ENCODE measurements at places on chromosomes 7 and 10. TPM values are rescaled to one million over a fixed set of nuclear protein-coding genes. Genes with fewer than 3 reads are reported as not detected.
A peak's percentile ranks its signal among the peaks of the same experiment; 100 is the strongest.

GRCh38 chr10:52347327-52347667 lies 33.2 kb downstream of the DKK1 start:
- DNase-seq = no peak

- DNase-seq = no peak
Observed at GRCh38 chr7:35727571-35727970, 32.6 kb upstream of the HERPUD2 start.

- DNase-seq = peak; percentile 53
Observed at GRCh38 chr10:69901628-69902505, 100.2 kb downstream of the COL13A1 start.

- DNase-seq = no peak
Observed at GRCh38 chr7:109964780-109965179, 1126.1 kb upstream of the LRRN3 start.

GRCh38 chr7:139588632-139589031 lies 65.1 kb downstream of the CLEC2L start:
- DNase-seq = no peak

DNA sequence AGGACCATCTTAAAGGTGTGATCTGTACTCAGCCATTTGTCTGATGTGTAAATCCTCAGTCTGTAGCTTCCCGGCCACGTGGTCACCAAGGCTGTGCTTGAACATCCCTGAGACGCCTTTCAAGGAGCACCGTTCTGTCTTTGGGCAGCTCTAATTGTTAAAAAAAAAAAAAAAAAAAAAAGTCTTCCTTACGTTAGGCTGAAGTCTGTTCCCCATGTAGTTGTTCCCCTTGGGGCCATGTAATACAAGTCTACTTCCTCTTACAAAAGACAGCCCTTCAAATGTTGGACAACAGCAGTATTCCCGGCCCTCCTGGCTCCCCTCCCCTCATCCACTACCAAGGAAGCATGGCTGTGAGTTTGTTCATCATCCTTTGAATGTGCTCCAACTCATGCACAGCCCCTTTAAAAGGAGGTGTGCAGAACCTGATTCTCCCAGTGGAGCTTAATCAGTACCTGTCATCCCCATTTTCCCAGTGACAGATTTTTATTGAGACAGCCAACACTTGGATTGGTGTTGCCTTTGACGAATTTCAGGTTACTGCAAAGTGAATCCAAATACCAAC lies 392.2 kb upstream of the GALNT17 start:
- no peak for DNase-seq

GRCh38 chr7:22610263-22610662 lies 110.3 kb upstream of the STEAP1B start:
- no peak for DNase-seq

GRCh38 chr7:1113548-1113885 lies 25.6 kb downstream of the GPER1 start:
- DNase-seq = no peak

GRCh38 chr7:19709249-19709578 lies 377 bp upstream of the POLR1F start:
- DNase-seq = no peak

DNA sequence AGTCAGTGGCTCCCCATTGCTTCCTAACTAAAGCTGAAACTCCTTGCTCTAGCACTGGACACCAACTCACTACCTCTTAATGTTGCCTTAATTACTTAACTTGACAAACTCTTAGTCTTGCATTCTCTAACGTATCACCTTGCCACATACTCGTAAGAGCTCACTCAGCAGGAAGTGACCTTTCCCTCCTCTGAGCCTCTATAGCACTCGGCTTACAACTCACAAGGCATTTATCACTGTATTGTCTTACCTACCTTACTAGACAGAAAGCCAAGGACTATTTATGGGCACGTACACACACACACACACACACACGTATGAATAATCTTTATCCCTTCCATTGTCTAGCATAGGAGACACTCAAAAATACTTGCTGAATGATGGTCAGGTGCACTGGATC lies 21.2 kb downstream of the CEP41 start:
- DNase-seq = no peak

GRCh38 chr7:81515009-81515408 lies 254.8 kb downstream of the HGF start:
- no peak for DNase-seq

- DNase-seq = peak; percentile 50
Observed at GRCh38 chr7:34928052-34928451, 109.2 kb downstream of the DPY19L1 start.

DNA sequence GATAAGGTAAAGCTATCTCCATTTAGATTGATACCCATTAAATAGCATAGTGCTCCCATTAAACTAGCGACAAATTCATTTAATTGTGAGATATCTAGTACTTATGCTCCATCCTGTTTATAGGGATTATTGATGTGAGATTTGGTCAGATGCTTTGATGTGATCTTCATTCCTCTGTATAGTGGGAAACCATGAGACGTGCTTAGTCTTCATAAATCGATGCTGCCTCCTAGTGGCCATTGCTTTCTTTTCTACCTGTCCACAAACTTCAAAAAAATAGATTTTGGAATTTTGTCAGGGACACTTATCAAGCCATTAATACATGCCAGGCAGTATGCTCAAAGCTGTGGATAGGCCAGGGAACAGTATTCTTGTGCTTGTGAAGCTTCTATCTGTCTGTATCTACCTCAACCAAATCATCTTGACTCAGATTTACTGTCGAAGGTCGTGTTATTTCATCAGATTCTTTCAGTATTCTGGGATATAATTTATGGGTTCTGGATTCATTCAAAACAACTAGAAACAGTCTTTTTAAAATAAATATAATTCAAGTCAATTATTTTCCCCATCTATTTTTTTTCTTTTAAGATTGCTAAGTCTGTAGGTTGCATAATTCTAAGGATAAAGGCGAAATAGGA lies 12.0 kb downstream of the LSM8 start:
- peak; percentile 65 for DNase-seq

- DNase-seq = no peak
Observed at GRCh38 chr10:29646960-29647461, 12.2 kb upstream of the SVIL start.

- DNase-seq = no peak
Observed at GRCh38 chr7:70408477-70408876, 723.5 kb upstream of the GALNT17 start.

DNA sequence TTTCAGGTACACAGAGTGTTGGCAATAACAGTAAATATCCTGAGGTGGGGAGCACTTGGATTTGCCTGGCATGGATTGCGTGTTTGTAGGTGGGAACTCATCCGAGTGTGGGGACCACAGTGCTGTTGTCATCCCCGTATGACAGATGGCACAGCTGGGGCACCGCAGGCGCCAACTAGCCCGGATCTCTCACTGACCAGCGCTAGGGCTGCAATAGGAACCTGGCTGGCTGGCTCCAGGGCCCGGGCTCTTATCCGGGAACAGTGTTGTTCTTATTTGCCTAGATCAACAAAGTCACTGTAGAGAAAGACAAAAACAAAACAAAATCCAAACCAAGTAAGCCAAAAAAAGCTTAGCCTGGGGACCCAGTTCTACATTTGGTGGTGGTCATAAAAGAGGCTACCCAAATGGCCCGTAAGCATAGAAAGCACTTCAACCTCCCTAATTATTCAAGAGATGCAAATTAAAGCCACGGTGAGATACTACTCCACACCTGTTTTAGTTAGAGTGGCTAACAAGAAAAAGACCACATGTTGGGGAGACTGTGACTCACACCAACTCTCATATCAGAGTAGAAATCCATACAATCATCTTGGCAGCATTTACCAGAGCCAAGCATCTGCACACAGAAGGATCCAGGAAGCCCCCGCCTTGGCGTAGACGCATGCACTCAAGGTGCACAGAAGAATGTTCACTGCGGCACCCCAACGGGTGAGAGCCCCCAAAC lies 27.2 kb upstream of the PFKFB3 start:
- DNase-seq = no peak

- DNase-seq = no peak
Observed at GRCh38 chr7:5528815-5529442, 105.3 kb upstream of the TNRC18 start.

DNA sequence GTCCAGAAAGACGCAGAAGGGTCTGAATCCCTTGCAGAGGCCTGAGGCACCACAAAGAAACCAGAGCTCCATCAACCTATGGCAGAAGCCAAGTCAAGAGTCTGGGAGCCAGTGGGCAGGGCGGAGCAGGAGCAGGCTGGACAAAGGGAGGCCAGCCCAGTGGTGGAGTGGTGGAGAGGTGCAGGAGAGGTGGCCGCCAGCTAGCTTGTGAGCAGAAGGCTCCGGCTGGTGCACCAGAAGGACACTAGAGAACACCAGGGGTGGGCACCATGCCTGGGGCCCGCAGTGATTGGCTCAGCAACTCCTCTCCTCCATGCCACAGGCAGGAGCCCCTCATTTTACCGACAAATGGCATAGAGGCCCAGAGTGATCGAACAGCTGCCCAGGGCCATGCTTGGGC lies 186.6 kb downstream of the GRID1 start:
- no peak for DNase-seq

- DNase-seq = no peak
Observed at GRCh38 chr7:104550362-104550761, 222.0 kb downstream of the LHFPL3 start.

DNA sequence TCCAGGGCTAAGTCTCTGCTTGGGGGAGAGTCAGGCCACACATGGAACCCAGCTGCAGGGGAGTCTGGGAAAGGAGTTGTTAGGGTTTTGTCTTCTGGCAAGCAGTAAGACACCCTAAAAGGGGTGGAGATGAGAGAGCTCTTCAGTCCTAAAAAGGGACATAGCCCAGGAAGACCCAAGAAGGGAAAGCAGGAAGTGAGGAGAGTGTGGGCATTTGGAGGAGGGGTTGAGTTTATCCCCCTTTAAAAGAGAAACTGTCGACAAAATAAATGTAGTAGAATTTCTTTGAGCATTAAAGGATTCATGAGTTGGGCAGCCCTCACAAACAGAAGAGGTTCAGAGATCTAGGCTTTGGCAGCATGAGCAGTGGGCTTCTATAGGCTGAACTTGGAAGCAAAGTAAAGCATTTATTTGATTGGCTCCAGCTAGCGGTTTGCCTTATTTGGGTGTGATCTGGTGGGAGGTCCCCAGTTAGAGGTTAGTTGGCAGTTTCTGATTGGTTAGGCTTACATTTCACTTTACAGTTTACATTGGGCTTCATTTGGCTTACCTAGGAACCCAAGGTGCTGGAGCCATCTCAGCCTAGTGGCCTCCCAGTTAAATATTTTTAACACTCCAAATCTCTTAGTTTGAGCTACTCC lies 246.7 kb downstream of the CAMK1D start:
- no peak for DNase-seq

DNA sequence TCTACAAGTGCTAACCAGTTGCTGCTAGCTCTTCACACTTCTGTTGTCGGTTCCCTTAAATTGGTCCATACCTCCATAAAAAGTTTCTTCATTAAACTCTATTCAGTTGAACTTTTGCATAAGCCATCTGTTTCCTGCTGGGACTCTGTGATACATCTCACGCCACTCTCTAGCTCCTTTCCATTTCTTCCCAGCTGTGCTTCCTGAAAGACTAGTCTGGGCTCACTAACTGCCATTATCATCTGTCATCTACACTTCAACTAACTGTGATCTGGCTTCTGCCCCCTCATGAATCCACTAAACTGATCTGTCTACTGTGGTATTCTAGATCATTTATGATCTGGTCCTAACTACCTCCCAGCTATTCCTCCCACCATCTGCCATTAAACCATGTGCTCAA lies 78.3 kb downstream of the ELAPOR2 start:
- no peak for DNase-seq

DNA sequence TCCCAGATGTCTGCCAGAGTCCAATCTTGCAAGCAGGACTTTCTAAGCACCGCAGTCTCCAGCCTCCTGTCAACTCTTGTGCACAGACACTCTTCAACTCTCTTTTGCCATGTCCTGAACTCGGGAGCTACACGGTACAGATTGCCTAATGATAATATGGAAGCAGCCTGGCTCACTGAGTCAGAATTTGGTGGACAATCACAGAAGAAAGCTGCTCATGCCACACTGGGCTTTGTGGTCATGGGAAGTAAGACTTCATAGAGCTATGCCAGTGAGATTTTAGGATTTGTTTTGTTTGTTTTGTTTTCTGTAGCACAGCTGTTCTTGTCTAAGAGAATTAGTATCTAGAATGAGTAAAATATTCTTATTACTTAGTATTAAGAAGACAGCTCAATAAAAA lies 144.1 kb upstream of the PRSS58 start:
- no peak for DNase-seq

- peak; percentile 63 for DNase-seq
Observed at GRCh38 chr10:75431180-75432111, at the start of gene LRMDA. TSS of gene LRMDA (plus strand) at chr10:75431624.

DNA sequence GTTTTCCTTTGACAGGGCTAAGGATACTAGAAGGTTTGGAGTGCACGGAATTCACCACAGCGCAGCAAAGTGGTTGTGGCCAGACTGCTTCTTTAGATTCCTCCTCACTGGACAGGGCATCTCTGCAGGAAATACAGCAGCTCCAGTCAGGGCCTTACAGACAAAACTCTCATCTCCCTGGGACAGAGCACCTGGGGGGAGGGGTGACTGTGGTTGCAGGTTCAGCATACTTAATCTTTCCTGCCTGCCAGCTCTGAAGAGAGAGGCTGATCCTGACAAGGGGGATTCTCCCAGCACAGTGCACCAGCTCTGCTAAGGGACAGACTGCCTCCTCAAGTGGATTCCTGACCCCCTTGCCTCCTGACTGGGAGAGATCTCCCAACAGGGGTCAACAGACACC lies 1257.9 kb downstream of the NXPH1 start:
- no peak for DNase-seq

DNA sequence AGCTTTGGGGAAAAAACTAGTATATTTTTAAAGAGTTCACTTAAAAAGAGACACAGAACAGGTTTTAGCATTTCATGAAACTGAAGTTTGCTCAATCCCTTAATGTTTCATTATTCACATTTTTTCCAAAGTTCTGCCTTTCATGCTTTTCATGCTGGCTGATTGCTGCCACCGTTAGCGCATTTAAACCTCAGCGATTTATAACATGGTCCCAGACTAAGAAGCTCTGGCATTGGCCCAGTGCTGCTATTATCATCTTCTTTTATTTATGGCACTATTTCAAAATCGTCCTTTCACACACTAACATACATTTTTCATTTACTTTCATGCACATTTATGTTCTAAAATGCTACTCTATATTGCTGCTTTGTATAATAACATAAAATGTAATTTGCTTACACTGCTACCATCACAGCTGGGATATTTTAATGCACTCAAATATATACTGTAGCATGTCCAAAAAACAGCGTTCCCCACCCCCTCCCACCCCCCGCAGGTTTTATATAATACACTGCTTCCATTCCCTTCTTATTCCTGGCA lies 141.9 kb downstream of the MPP7 start:
- DNase-seq = no peak

DNA sequence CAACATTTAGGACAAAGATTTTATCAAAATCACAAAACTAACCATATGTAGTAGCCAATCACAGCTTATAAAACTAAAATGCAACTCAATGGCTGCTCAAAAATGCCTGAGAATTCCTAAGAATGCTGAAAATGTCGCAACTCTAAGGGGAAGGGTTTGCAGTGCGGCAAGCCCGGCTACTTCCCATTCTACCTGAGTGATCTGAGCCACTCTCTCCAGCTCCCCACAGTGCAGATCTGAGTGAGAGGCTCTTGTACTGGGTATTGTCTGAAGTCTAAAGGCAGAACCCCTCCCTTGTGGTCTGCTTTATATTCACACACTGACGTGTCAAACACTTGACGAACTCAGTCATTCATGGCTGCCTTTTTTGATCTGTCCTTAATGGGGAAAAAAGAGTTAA lies 28.9 kb downstream of the RAB11FIP2 start:
- DNase-seq = peak; percentile 44

Gene ZP3
- 2.0 TPM for polyA plus RNA-seq

Gene SPDYE11
- 1.1 TPM for polyA plus RNA-seq

Gene GCK
- 2.2 TPM for polyA plus RNA-seq

Gene ASIC3
- polyA plus RNA-seq = 3.3 TPM

Gene CPA1
- 0.88 TPM for polyA plus RNA-seq

Gene C10orf62
- polyA plus RNA-seq = 0.14 TPM

Gene ANKRD30A
- polyA plus RNA-seq = not detected

Gene C10orf67
- 0.43 TPM for polyA plus RNA-seq

Gene SCIN
- 10.2 TPM for polyA plus RNA-seq
